ENCODE measurements at places on chromosomes 2 and 18.

GRCh38 chr18:32310101-32310500 lies 120.3 kb downstream of the MEP1B start:
- no peak overlapping the region for H3K27ac ChIP-seq
- no peaks in the 10 kb centered on the region for H3K27me3 ChIP-seq
- H3K4me3 ChIP-seq: no peak overlapping the region
- H3K36me3 ChIP-seq: no peaks in the 10 kb centered on the region
- H3K4me1 ChIP-seq: no peaks in the 10 kb centered on the region
- no peak for DNase-seq

DNA sequence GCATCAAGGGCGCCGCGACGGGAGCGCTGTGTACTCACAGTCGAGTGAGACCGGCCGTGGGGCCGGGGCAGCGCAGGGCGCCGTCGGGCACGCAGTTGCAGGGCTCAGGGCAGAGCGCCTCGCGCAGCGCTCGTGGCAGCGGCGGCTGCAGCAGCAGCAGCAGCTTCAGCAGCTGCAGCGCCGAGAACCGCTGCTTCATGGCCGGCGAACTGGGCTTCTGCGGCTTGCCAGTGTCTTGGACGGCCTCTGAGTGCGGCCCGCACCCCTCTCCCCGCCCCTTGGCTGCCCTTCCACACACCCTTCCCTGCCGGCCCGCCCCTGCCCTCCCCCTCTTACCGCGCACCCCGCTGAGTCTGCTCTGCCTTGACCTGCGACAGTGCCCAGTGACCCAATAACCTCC lies at the start of gene LHCGR:
Gene LHCGR (minus strand): TSS at position 252 of the 400 bp plus-strand sequence. CDS start 53 bp downstream, at position 199.
- H3K27me3 ChIP-seq: no peaks in the 10 kb centered on the region
- peak; percentile 49 for DNase-seq
- H3K4me3 ChIP-seq: no peak within 1 kb of the TSS

GRCh38 chr2:26710743-26711456 lies 18.4 kb downstream of the KCNK3 start:
- no peak overlapping the region for H3K27ac ChIP-seq
- H3K36me3 ChIP-seq: no peaks in the 10 kb centered on the region
- no peaks in the 10 kb centered on the region for H3K4me1 ChIP-seq
- no peak for DNase-seq
- H3K27me3 ChIP-seq: no peaks in the 10 kb centered on the region

- no peaks in the 10 kb centered on the region for H3K27me3 ChIP-seq
- no peak for DNase-seq
- no peak overlapping the region for H3K27ac ChIP-seq
- H3K4me3 ChIP-seq: no peak overlapping the region
These were observed 33.1 kb upstream of the EN1 start for GRCh38 chr2:118880501-118880900.

DNA sequence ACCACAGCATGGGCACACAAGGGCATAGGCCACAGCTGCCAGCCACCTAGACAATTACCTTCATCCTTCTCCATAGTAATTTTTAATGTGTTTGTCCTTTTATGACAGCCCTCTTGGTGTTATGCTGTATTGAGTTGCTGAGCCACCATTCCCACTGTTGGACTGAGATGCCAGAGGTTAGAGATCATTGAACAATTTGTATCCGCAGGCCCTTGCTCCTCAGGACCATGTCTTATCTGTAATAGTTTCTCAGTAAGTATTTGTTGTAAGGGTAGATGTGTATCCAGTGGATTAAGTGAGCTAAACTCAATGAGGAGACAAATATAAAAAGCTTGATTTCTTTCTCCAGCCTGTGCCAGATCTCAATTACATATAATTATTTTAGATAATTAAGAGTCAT lies 832.8 kb upstream of the ID2 start:
- H3K27ac ChIP-seq: no peak overlapping the region
- no peaks in the 10 kb centered on the region for H3K4me1 ChIP-seq
- no peaks in the 10 kb centered on the region for H3K27me3 ChIP-seq
- no peak for DNase-seq
- H3K4me3 ChIP-seq: no peak overlapping the region

- no peak for DNase-seq
- no peaks in the 10 kb centered on the region for H3K27me3 ChIP-seq
- no peaks in the 10 kb centered on the region for H3K36me3 ChIP-seq
- no peaks in the 10 kb centered on the region for H3K4me1 ChIP-seq
These were observed 14.8 kb downstream of the EVA1A start for GRCh38 chr2:75545922-75546321.

- H3K27ac ChIP-seq: no peak overlapping the region
- H3K4me3 ChIP-seq: no peak overlapping the region
- no peak for DNase-seq
- H3K36me3 ChIP-seq: no peaks in the 10 kb centered on the region
- no peaks in the 10 kb centered on the region for H3K27me3 ChIP-seq
- no peaks in the 10 kb centered on the region for H3K4me1 ChIP-seq
These were observed 58.7 kb downstream of the PDCL3 start for GRCh38 chr2:100621371-100621951.

DNA sequence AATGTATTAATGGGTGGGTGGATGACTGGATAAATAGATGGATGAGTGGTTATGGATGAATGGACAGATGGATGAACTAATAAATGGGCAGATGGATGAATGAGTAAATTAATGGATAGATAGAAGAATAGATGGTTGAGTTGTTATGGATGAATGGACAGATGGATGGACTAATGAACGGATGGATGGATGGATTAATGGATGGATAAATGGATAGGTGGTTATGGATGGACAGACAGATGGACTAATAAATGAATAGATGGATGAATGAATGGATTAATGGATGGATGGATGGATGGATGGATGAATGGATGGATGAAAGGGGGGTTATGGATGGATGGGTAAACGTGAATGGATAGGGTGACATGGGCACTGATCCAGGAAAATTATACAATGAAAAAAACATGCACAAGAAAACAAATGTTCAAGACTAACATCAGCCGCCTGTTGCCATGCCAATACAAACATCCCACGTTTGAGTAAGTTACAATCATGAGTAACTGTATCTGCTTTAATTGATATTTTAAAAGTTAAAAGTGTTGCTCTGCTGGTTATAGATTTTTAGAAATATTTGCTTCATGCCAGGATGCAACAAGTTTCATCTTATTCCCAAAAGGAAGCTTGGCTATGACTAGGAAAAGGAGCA lies 20.8 kb downstream of the PXDN start:
- H3K27ac ChIP-seq: no peak overlapping the region
- DNase-seq: no peak

DNA sequence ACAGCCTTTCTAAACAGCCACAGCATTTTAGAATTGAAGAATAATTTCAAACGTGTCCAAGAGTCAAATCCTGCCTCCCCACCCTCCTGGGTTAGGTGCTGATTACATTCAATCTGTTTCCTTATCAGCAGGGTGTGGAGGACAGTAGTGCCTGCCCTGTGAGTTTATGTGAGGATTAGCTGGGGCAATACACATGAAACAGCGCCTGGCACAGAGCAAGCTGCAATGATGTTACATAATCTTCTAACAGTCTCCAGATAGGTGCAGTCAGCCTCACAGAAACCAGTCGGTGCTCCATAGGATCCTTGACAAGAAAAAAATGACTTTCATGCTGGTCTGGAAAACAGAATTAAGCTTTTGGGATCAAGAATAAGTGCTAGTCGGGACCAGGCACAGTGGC lies 91.7 kb upstream of the ITGA6 start:
- no peak overlapping the region for H3K27ac ChIP-seq
- no peak overlapping the region for H3K4me3 ChIP-seq
- H3K36me3 ChIP-seq: no peaks in the 10 kb centered on the region
- DNase-seq: no peak

DNA sequence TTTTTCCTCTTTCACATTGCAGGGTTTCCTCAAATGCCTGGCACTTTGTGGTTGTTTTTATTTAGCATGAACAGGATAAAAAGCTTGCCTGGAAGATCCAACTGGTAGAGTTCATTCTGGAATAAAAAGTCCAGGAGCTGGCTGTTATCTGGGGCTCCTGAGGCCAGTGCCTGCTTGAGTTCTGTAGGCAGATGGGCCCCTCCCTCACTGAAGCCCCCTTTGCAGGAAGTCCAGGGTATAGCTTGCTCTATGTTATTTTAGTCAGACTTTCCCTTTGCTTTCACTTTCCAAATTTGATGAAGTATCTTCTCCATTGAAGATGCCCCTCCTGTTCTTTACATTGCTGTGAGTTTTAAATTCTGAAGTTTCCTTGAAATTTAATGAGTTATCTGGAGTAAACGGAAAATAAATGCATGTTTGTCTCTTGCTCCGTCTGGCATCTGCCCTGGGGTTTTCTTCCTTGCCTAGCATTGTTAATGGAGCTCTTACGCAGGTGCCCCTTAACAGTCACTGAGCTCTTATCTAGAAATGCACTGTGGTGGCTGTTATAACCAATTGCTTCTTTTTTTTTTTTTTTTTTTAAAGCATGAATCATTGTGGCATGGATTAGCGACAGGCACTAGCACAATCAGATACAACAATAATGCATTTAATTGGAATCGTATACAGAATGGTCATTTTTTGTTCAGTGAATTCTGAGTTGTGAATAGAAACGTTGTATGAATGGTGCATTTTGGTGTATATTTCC lies 27.0 kb upstream of the LPIN1 start:
- no peak overlapping the region for H3K4me3 ChIP-seq
- no peaks in the 10 kb centered on the region for H3K4me1 ChIP-seq
- no peaks in the 10 kb centered on the region for H3K27me3 ChIP-seq
- H3K36me3 ChIP-seq: no peaks in the 10 kb centered on the region

- no peaks in the 10 kb centered on the region for H3K36me3 ChIP-seq
- peak; percentile 28 for DNase-seq
- H3K27me3 ChIP-seq: no peaks in the 10 kb centered on the region
- no peaks in the 10 kb centered on the region for H3K4me1 ChIP-seq
- peak overlapping the region; percentile 6 for H3K27ac ChIP-seq
These were observed 15.2 kb downstream of the ITGAV start for GRCh38 chr2:186605041-186605440.
